Osteoblast (primary cell): ENCODE measurements at places on chromosomes 1 and 21. TPM values are rescaled to one million over a fixed set of nuclear protein-coding genes. Genes with fewer than 3 reads are reported as not detected.
A peak's percentile ranks its signal among the peaks of the same experiment; 100 is the strongest.

LAPTM5 gene
- total RNA-seq = 0.72 and 1.8 TPM in 2 replicates

TNFRSF4 gene
- under 0.01 TPM in 1 of 2 replicates, not detected in the other for total RNA-seq

TDRD10 gene
- not detected in 2 replicates for total RNA-seq

DNA sequence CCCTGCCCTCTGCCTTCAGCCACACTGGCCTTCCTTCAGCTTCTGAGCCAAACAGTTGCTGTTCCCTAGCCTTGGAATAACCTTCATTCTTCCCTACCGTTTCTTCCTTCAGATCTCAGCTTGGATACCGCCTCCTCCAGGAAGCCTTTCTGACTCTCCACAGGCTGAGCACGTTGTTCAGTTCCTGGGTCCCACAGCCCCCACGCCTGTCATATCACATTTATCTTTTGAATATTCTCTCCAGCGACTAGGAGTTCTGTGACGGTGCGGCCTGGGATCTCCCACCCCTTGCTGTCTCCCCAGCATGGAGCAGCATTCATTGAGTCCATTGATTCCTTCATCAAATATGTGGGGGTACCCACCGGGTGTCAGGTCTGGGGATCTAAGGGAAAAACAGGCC lies 39.2 kb downstream of the EPHA2 start:
- no peak overlapping the region for H3K4me3 ChIP-seq
- no peak overlapping the region for H3K27ac ChIP-seq
- H3K27me3 ChIP-seq = no peaks in the 10 kb centered on the region
- no peak for DNase-seq
- no peaks in the 10 kb centered on the region for H3K36me3 ChIP-seq

- H3K27ac ChIP-seq = no peak overlapping the region
- peaks cover 4% of the 10 kb centered on the region for H3K4me1 ChIP-seq
- H3K27me3 ChIP-seq = no peaks in the 10 kb centered on the region
- no peak for DNase-seq
These were observed 19.3 kb downstream of the TRIM11 start for GRCh38 chr1:228387321-228387720.

GRCh38 chr21:28152732-28153131 lies 839.9 kb downstream of the LTN1 start:
- no peaks in the 10 kb centered on the region for H3K27me3 ChIP-seq
- no peaks in the 10 kb centered on the region for H3K4me1 ChIP-seq
- H3K27ac ChIP-seq = no peak overlapping the region

GRCh38 chr21:27674041-27674615 lies 707.2 kb upstream of the ADAMTS5 start:
- H3K36me3 ChIP-seq = no peaks in the 10 kb centered on the region
- peak overlapping the region; percentile 87 for H3K27ac ChIP-seq
- peaks cover 27% of the 10 kb centered on the region for H3K4me1 ChIP-seq
- no peaks in the 10 kb centered on the region for H3K27me3 ChIP-seq

GRCh38 chr21:45322231-45322959 lies 34.7 kb upstream of the POFUT2 start:
- DNase-seq = peak; percentile 52
- peaks cover 34% of the 10 kb centered on the region for H3K4me1 ChIP-seq
- no peak overlapping the region for H3K4me3 ChIP-seq
- no peaks in the 10 kb centered on the region for H3K36me3 ChIP-seq

DNA sequence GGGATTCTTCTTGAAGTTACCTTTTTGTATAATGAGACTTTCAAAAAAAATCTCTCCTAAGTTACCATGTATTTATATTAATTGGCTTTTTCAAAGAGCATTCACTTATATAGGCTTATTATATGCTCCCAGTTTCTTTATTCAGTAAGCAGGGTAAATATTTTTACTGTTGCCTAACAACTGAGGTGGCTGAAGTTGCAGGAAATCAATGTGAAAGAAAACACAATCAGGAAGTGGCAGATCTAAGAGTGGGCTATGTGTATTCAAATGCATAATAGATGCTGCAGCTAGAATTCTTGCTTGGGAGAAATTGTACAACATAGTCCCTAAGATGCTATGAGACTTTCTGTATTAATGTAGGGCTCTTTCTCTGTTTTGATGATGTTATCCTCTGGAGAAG lies 606.9 kb downstream of the NUF2 start:
- no peak overlapping the region for H3K27ac ChIP-seq
- H3K36me3 ChIP-seq = no peaks in the 10 kb centered on the region
- no peak for DNase-seq
- H3K4me1 ChIP-seq = no peaks in the 10 kb centered on the region
- H3K4me3 ChIP-seq = no peak overlapping the region

GRCh38 chr1:77631751-77632150 lies 50.7 kb downstream of the ZZZ3 start:
- H3K36me3 ChIP-seq = peaks cover 40% of the 10 kb centered on the region
- no peaks in the 10 kb centered on the region for H3K4me1 ChIP-seq
- no peaks in the 10 kb centered on the region for H3K27me3 ChIP-seq
- DNase-seq = no peak
- H3K27ac ChIP-seq = no peak overlapping the region

GRCh38 chr1:100359139-100359538 lies 6.8 kb downstream of the CDC14A start:
- H3K36me3 ChIP-seq = no peaks in the 10 kb centered on the region
- no peak for DNase-seq
- no peak overlapping the region for H3K27ac ChIP-seq

DNA sequence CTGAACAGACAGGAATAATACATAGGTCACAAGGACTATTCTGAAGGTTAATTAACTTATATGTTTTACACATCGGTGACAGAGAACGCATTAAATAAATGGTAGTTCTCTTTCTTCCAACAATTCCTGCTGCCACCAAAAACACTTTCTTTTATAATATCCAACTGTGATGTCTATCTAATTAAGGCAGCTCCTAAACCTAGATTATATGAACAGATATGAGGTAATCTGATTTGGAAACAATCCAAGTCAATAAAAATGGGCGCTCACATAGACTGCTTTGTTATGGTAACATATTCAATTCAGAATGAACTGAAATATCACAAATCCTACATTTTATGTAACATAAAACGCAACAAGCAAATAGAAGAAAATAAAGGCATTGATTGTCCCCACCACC lies 16.0 kb downstream of the CYYR1 start:
- no peaks in the 10 kb centered on the region for H3K4me1 ChIP-seq
- H3K27me3 ChIP-seq = no peaks in the 10 kb centered on the region
- no peaks in the 10 kb centered on the region for H3K36me3 ChIP-seq
- H3K27ac ChIP-seq = no peak overlapping the region
- DNase-seq = no peak

DNA sequence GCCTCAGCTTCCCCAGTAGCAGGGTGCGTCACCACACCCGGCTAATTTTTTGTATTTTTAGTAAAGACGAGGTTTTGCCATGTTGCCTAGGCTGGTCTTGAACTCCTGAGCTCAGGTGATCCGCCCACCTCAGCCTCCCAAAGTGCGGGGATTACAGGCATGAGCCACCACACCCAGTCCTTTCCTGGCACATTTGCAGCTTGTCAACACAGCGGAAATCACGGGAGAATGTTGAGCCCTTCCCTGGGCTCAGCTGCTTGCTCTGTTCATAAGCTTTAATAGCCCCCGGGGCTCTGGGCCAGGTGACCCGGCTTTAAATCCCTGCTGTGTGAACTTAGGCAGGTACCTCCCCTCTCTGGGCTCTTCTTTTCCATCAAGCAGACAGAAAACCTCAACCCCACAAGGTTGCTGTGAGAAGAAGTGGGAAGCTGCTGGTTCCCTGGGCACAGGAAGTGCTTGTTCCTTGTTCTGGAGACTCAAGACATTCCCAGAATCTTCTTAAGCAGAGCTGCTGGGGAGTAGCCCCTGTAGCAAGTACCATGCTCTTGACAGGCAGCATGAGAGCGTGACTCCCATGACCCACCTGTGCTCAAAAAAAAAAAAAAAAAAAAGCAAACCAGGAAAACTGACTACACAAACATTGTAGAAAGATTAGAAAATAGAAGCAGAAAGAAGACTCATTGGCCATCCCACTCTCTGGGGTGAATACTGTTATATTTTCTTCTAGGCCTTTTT lies 14.5 kb upstream of the SELENON start:
- DNase-seq = peak; percentile 36
- H3K27me3 ChIP-seq = no peaks in the 10 kb centered on the region
- no peak overlapping the region for H3K27ac ChIP-seq
- H3K36me3 ChIP-seq = no peaks in the 10 kb centered on the region

DNA sequence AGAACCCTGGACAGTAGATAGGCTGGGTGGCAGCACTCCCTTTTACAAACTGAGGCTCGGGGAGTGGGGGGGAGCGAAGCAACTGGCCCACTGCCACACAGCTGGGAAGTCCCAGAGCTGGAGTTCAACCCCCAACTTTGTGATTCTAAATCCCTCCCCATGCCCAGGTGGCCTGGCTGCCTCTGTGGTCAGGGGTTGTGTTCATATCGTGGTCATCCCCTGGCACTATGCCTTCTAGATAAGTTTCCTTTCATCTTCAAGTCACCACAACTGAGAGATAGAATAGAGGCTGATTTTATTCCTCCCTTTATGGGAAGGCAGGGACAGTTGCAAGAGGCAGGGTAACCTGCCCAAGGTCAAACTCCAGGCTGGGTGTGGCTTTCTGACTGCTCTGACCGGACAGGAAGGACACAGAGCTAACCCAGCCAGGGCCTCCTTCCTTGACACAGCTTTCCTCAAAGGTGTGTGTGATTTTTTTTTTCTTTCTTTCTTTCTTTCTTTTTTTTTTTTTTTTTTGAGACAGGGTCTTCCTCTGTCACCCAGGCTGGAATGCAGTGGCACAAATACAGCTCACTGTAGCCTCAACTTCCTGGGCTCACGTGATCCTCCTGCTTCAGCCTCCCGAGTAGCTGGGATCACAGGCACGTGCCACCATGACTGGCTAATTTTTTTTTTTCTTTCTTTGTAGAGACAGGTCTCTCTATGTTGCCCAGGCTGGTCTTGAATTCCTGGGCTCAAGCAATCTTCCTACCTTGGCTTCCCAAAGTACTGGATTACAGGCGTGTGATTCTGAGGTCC lies 18.4 kb upstream of the TNFRSF1B start:
- H3K27me3 ChIP-seq = no peaks in the 10 kb centered on the region
- no peak overlapping the region for H3K27ac ChIP-seq
- no peak for DNase-seq
- H3K36me3 ChIP-seq = no peaks in the 10 kb centered on the region
- H3K4me3 ChIP-seq = no peak overlapping the region

GRCh38 chr1:199858171-199858570 lies 169.3 kb upstream of the NR5A2 start:
- DNase-seq = no peak
- no peaks in the 10 kb centered on the region for H3K36me3 ChIP-seq
- H3K4me3 ChIP-seq = no peak overlapping the region
- no peaks in the 10 kb centered on the region for H3K4me1 ChIP-seq
- H3K27me3 ChIP-seq = no peaks in the 10 kb centered on the region
- H3K27ac ChIP-seq = no peak overlapping the region

DNA sequence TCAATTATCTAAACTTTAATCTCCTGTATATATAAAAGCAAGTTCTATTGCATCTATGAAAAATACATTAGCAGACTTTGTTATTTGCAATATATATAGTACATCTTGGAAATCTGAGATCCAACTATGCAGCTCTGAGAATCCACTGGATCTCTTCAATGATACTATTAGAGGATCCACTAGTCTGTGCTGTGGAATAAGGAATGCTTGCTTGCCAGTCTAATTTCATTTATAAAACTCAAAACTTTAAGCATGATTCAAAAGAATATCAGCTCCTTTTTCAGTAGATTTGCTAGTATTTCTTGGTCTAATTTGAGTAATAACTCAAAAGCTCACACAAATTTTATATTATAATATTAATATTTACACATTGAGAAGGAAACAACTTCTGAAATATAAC lies 115.1 kb downstream of the SPATA6 start:
- H3K4me1 ChIP-seq = no peaks in the 10 kb centered on the region
- DNase-seq = no peak
- no peaks in the 10 kb centered on the region for H3K27me3 ChIP-seq
- H3K27ac ChIP-seq = no peak overlapping the region
- H3K4me3 ChIP-seq = no peak overlapping the region
